ENCODE measurements at places on chromosomes 5 and 9.

DNA sequence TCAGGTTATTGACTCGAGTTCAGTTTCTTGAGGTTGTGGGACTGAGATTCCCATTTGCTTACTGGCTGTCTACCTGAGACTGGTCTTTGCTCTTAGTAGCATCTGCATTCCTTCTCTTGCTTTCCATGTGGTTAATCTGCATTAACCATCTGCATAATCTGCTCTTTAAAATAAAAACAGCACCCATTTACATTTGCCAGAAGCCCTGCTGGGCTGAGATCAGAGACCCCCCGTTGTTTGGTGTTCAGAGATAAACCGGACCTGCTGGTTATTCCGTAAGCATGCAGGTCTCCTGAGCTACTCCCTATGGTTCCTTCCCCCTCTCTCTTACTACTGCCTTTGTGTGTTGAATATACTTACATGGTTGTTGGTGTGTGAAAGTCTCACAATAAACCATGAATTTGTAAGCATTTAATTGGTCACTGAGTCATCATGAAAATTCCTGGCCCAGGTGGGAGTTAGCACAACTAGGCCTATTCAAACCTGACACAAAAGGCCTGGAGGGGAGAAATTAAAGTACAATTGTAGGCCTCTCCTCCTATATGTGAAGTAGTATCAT is 396.7 kb downstream of the MRPS30 start:
- DNase-seq = no peak

- DNase-seq = peak; percentile 64
These were observed 9.7 kb downstream of the TIGD6 start for GRCh38 chr5:149990518-149991376.

DNA sequence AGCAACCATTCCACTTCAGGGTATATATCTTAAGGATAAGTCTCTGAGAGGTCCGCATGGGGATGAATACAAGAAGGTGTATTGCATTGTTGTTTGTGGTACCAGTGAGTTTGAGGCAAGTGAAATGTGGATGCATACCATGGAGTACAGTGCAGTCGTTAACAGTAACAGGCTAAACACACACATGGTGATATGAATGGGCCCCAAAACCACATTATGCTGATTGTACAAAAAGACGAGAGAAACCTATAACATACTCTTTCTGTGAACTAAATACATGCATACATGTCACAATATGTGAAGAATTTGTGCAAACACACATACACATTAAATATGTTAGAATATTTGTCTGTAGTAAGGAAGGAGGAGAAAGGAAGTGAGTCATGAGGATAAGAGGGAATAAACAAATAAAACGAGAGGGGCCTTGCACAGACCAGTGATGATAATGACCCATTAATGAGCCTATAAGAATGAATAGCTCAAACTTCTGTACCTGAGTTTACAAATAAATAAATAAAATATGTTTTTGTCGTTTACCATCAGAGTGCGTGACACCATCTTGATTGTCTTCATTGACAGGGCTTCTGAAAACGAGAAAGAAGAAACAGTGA is 66.5 kb upstream of the RICTOR start:
- no peak for DNase-seq

DNA sequence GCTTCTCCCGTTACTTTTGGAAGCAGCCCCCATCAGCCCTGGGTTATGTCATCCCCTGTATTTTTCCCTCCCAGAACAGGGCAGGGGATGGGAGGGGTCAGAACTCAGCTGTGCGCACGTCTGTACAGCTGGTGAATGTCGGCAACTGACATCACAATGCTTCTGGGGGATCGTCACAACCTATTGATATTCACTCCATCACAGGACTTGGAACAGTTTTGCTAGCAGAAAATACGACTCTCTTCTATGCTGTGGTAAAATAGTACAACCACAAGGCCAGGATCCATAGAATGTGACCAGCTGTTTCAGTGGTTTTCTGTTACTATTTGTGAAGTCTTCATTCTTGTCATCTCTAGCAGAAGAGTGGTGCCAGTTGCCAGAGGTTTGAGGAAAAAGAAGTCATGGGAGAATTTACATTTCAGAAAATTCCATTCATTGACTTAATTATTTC is 77.1 kb upstream of the KLF4 start:
- DNase-seq = peak; percentile 51

GRCh38 chr5:112628214-112628980 is 109.3 kb upstream of the APC start:
- no peak for DNase-seq

- no peak for DNase-seq
These were observed 732 bp downstream of the PBX3 start for GRCh38 chr9:125747765-125748445.

GRCh38 chr9:6090277-6091210 is 75.1 kb upstream of the RANBP6 start:
- DNase-seq = no peak

GRCh38 chr9:109863961-109864360 is 84.0 kb downstream of the PALM2AKAP2 start:
- DNase-seq = no peak

- DNase-seq = no peak
These were observed 1.1 kb downstream of the ALDH1A1 start for GRCh38 chr9:72951520-72952380.

- no peak for DNase-seq
These were observed 19.5 kb downstream of the RAD1 start for GRCh38 chr5:34895641-34896419.

- no peak for DNase-seq
These were observed 52.7 kb upstream of the TESK1 start for GRCh38 chr9:35552376-35552775.

GRCh38 chr5:5437227-5438172 is 15.0 kb downstream of the ICE1 start:
- no peak for DNase-seq

GRCh38 chr9:76013809-76014208 is 123.3 kb downstream of the PCSK5 start:
- DNase-seq = no peak

DNA sequence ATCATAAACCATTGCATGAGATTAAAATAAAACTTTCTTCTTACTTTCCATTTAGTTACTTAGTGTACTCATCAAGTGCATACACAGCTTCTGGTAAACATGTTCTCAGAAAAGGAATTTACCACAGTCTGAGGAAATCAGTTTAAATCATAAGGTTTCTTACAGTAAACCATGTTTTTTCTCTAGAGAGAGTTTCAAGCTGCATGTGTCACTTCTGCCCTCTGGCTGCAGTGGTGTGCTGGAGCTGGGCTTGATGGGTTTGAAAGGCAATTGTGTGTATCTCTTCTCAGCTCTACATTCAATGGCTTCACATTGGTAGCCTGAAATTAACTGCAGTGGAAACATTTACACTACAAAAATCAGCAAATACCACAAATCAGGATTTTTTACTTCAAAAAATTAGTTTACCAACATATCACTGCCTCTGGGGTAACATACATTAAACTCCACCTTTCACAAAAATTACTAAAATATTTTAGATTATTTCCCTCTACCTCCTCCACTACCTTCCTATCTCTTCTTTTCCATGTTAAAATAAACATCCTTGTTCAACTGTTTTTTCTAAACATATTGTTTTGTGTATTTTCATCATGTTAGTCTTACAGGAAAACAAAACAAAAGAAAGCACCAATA is 414.3 kb downstream of the ANXA1 start:
- DNase-seq = no peak

DNA sequence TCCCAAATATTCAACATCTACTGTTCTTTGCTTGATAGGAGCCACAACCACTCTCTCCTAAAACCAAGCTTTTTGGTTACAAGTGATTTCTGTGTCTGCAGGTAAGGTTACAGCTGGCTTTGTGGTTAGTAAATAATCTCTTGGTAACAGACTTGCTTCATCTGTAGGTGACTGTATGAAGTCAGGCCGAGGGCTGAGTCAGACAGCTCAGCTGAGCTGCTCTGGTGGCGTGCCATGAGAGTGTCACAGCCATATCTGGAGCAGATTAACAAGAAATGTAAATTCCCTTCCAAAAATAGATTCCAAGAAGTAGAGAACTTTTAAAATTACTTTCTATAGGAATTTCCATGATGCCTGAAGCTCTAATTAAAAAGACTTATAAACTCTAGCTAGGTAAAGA is 23.7 kb upstream of the TAS2R1 start:
- DNase-seq = peak; percentile 92

DNA sequence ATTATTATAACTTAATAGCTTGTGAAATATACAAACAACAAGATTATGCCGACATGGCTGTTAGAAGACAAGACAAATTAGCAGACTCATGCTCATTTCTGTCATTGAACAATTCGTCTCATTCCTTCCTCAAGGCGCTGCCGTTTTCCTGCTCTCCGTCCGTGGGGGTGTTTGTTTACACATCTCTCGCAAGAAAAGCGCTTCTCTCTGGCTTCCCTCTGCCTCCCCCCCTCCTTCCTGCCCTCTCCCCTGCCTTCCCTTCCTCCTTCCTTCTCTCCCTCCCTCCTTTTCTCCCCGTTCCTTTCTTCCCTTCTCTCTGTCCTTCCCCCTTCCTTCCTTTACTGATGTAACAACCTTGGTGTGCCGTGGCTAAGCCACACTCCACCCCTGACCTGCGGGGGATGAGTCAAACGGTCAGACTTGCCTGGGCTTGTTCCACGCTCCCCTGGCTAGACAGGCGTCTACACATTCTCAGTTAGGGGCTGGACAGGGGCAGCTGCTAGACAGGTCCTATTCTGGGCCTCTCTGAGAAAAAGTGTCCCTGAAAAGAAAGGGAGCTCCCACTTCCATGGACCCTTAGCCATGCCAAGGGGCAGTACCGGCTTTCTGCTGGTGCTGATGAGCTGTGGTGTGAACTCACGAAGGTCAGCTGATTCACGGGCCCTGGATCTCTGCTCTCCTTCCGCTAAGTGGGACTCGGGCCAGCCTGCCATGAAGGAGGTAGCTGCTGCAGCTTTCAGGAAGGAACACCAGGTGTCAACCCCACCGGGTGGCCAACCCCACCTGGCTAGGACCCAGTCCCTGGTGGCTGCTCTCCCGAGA is 32.0 kb upstream of the SPTLC1 start:
- peak; percentile 79 for DNase-seq

GRCh38 chr5:149205625-149206523 is 64.6 kb downstream of the ABLIM3 start:
- DNase-seq = peak; percentile 70

- DNase-seq = no peak
These were observed 399.9 kb downstream of the SH3GL2 start for GRCh38 chr9:17978773-17979172.

DNA sequence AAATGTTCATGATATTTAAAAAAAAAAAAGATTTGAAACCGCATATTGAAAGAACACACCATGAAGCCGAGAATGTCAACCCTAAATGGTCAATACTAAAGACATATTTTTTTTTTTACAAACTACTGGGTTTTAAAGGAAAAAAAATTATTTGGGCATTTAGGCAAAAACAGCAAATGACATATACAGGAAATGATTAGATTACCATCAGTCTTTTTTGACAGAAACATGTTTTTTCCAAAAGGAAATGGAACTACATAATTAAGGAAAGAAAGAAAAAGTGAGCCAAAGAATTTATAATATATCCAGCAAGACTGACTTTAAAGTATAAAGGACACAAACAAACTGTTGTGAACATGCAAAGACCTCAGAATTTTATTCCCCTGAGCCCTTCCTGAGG is 56.7 kb downstream of the RALGPS1 start:
- no peak for DNase-seq

DNA sequence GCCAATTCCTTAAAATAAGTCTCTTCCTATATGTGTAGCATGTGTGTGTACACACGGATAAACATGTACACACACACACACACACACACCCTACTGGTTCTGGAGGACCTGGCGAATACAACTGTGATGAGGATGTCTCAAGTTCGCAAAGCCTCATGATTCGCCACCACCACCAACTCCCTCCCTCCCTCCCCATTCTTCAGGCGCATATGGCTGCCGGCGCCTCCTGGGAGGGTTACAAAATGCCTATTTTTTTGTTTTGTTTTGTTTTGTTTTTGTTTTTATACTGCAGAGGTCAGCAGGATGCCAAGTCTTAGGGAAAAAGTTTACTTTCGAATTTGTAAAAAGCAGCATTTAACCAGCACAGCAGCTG is 88.0 kb downstream of the DAP start:
- DNase-seq = no peak

DNA sequence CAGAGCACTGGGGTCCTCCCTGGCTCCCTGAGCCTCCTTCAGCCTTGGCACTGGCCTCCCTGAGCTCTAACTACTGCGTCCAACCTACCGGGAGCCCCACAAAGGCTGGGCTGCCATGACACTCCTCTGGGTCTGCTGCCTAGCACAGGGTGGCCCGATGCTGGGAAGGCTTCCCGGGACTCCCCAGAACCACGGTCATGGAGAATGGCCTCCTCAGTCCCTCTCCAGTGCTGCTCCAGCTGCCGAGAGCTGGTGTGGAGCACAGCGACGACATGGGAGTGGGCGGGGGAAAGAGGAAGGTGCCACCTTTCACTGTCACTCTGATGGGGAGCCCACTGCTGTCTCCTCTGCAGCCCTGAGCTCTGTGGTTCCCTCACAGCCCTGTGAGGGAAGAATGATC is 61.5 kb upstream of the RNF130 start:
- DNase-seq = no peak

DNA sequence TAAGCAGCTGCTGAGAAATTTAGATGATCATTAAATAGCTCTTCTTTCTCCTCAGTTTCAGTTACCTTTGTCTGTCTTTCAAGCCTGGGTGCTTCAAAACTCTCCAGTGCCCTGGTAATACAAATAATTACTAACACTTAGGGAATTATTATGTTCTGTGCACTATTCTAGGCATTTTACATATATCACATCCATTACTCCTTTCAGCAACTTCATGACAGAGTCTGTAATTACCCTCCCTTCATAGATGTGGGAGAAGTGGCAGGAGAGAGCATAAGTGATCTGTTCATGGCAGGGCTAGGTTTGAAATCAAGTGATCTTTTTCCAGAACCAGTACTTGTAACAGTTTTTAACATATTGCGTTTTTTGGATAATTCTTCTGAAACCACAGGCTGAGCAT is 32.0 kb downstream of the MAN2A1 start:
- DNase-seq = no peak

DNA sequence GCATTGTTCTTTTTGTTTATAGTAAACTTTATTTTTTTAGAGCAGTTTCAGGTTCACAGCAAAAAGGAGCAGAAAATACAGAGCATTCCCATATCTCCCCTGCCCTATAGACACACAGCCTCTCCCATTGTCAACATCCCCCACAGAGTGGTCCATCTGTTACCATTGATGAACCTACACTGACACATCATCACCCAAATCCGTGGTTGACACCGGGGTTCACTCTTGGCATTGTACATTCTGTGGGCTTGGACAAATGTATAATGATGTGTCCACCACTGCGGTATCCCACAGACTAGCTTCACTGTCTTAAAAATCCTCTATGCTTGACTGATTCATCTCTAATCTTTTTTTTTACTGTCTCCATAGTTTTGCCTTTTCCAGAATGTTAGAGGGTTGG is 120.7 kb upstream of the SPATA31C2 start:
- DNase-seq = peak; percentile 7

DNA sequence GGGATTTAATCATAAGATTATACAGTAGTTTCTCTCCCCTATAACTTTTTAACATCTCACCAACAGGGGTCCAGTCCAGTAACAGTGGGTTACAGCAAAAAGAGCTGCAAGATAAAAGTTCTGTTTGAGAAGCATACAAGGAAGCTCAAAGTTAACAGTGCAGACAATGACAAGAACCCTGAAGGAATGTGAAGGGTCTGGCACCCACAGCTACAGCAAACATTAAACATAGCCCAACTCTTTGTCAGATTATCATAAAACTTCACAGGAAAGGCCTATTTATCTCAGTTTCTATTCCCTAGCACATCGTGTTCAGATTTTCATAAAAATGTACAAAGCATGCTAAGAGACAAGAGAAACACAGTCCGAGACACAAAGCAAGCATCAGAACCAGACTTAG is 309.4 kb downstream of the DIRAS2 start:
- peak; percentile 25 for DNase-seq

GRCh38 chr5:142280066-142281007 is 44.5 kb downstream of the SPRY4 start:
- DNase-seq = peak; percentile 22

All from fibroblast of skin of right quadriceps (primary cell).